ENCODE measurements at places on chromosomes 11 and 22.

DNA sequence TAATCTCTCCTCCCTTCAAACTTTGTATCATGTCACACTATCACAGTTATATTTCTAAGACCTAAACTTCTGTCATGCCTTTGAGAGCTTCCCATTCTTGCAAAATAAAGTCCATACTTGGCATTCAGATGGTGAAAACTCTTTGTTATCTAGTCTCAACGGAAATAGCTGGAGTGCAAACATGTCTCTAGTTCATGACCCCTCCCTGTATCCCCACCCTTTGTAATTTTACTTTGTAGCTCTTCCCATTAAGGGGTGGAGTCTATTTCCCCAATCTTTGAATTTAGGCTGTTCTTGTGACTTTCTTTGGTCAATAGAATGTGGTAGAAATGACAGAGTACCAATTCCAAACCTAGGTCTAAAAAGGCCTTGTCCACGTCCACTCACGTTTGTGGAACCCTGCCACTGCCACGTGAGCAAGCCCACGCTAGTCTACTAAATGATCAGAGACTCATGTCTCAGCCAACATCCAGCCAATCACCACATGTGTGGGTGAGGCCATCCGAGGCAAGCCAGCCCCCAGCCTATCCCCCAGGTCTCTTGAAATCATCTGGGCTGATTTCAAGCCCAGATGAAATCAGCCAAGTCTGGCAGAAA lies 23.4 kb downstream of the SLN start:
- no peak for DNase-seq

- DNase-seq: no peak
Observed at GRCh38 chr11:27673979-27674663, 26.1 kb downstream of the BDNF start.

GRCh38 chr11:61776561-61777075 lies 15.8 kb downstream of the TMEM258 start:
- no peak for DNase-seq

GRCh38 chr22:20803696-20804324 lies 29.9 kb downstream of the SERPIND1 start:
- DNase-seq: peak; percentile 21

GRCh38 chr22:27512283-27512761 lies 289.2 kb downstream of the MN1 start:
- peak; percentile 91 for DNase-seq

GRCh38 chr11:123303924-123304323 lies 108.9 kb upstream of the CLMP start:
- DNase-seq: no peak

- no peak for DNase-seq
Observed at GRCh38 chr11:80096736-80097135, 655.9 kb upstream of the TENM4 start.

DNA sequence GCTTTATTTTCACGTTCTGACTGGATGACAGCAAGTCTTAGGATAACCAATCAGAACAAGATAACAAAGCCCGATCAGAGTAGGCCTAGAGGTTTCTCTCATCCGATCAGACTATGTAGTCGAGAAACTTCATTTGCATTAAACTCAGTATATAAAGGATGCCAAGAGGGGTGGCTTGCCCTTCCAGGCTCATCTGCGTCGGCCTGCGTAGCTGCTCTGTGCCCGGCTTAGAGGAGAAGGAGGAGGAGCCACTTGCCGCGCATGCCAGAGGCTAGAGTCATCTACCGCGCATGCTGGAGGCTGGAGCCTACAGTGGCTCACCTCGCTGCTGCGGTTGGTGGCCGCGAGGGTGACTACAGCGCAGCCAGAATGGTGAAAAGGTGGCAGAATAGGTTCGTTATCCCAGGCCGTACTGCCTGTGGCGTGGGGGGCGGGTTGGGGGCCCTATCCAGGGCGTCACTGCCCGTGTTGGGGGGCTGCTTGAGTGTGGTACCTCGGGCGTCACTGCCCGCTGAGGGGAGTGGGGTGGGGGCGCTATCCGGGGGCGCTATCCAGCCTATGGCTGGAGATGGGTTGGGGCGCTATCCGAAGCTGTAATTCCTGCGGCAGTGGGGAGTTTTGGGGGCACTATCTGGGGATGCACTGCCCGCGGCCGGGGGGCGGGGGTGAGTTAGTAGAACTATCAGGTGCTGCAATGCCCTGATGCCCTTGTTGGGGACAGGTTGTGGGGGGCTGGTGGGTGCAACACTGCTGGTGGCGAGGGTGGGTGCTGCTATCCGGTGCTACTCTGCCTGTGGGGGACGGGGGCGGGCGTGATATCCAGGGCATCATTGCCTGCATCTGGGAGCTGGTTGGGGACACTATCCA lies at the start of gene RFPL2:
TSS of gene RFPL2 (minus strand) at position 218 of the 867 bp plus-strand sequence. CDS start 2,622 bp downstream, outside the sequence.
- DNase-seq: peak; percentile 52

DNA sequence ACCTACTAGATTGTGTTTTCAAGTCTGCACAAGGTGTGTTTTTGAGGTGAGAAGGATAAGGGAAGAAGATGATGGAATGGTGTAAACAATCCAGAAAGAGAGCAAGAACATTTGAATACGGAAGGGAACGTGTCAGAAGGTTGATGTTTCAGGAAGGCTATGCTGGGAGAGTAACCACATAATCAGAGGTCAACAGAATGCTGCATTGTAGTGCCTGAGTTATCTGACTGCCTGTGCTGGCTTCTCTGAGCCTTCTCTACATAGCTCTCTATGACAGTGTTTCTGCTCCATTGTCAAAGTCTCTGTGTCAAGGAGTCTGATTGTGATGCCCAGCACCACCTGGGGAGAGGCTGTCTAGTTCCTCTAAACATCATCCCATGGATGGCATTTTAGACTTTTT lies 74.1 kb downstream of the CYB5R2 start:
- DNase-seq: no peak

DNA sequence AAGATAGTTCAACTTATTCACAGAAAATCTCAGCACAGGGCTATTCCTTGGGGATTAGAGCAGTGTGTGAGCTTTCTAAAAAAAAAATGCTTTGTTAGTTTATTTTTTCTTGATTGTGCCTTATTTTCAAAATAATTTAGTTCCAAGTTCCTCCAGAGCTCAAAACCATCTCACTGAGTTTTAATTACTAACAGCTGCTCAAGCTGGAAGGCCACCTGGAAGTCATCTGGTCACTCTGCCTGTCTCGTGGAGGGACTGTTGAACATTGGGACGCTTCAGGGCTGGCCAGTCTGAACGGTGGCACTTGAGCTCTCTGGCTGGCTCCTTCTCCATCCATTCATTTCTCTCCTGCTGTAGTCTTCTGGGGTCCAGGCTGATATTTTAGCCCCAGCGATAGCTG lies 4.0 kb downstream of the OR51E1 start:
- no peak for DNase-seq

- peak; percentile 75 for DNase-seq
Observed at GRCh38 chr11:74138572-74138971, 32.2 kb downstream of the C2CD3 start.

GRCh38 chr11:113242767-113243397 lies 71.5 kb upstream of the TTC12 start:
- peak; percentile 57 for DNase-seq

DNA sequence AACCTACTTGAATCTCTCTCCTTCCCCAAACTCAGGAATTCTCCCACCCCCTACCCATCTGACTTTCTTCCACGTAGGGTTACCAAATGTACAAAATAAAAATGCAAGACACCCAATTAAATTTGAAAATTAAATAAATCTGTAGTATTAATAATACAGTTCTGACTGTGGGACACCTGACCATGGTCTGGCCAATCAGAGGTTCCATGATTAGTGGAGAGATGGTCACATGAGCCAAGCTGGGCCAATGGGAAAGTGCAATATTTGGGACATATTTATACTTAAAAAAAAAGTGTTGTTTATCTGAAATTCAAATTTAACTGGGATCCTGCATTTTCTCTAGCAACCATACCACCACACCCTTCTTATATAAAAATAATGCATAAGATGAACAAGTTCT lies 29.8 kb upstream of the ASPHD2 start:
- DNase-seq: no peak

- no peak for DNase-seq
Observed at GRCh38 chr22:27378311-27378800, 423.2 kb downstream of the MN1 start.

- DNase-seq: no peak
Observed at GRCh38 chr22:23655891-23656475, 23.9 kb upstream of the DRICH1 start.

DNA sequence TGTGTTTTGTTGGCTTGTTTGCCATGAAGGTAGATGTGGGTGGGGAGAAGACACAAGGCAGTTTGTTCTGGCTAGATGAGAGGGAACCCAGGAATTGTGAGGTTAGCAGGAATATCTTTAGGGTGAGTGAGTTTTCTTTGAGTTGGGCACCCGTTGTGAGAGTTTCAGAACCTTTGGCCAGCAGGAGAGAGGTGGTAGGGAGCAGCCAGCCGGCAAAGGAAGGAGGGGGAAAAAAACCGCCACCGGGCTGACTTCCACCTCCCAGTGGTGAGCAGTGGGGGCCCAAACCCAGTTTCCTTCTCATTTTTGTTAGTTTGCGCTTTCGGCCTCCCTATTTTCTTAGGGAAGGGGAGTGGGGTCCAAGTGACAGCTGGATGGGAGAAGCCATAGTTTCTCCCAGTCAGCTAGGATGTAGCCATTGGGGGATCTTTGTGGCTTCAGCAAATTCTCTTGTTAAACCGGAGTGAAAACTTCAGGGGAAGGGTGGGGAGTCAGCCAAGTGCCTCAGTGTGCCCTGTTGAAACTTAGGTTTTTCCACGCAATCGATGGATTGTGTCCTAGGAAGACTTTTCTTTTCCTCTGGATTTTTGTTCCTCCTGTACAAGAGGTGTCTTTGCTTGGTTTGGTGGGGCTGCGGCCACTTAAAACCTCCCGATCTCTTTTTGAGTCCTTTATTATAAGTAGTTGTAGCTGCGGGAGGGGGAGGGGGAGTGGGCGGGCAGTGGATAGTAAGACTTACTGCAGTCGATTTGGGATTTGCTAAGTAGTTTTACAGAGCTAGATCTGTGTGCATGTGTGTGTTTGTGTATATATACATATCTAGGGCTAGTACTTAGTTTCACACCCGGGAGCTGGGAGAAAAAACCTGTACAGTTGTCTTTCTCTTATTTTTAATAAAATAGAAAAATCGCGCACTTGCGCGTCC lies 1.1 kb upstream of the GCAT start:
- no peak for DNase-seq

- DNase-seq: no peak
Observed at GRCh38 chr11:19168090-19168489, 33.7 kb downstream of the CSRP3 start.

DNA sequence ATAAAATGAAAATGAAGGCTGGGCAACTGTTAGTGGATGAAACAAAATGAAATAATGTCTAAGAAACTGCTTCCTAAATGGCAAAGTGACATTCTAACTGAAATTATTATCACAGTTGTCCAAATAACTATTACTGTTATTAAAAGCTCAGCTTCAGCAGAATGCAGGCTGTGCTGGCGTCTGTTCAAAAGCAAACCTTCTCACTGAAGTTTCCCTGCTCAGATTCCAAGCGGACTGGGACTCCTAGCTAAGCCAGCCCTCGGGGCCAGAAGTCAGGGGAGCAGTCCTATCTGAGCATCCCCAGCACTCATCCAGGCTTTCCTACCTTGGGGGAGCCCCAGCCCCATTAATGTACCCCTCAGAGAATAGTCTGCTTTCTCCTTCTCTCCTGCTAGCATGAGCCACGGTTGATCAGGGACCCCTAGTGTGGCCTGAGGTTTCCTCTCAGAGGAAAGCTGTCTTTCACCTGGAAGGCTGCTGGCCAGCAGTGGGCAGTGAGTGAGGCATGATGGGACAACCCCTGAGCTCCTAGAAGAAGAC lies 1167.3 kb downstream of the TBC1D22A start:
- no peak for DNase-seq

GRCh38 chr11:64649291-64649697 lies 58.3 kb downstream of the SLC22A12 start:
- DNase-seq: peak; percentile 36

- no peak for DNase-seq
Observed at GRCh38 chr22:18070556-18071306, 7.1 kb upstream of the PEX26 start.

DNA sequence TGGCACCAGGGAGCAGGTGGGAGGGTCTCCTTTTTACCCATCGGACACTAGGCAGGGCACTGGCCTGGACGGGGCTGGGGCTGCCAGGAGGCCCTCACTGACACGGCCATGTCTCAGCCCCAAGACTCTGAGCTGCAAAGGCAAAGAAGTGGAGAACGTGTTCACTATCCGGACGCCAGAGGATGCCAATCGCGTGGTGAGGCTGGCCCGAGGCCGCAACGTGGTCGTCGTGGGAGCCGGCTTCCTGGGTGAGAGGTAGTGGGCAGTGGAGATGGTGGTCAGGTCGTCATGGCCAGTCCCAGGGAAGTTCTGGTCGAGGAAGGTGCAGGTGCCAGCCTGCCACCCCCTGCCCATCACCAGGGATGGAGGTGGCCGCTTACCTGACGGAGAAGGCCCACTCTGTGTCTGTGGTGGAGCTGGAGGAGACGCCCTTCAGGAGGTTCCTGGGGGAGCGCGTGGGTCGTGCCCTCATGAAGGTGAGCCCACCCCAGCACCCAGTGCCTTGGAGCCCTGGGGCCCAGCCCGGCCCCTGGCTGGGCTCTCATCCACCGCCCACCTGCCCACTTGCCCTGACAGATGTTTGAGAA lies 5.7 kb upstream of the LZTR1 start:
- DNase-seq: no peak

GRCh38 chr22:27377501-27378295 lies 423.9 kb downstream of the MN1 start:
- DNase-seq: no peak

DNA sequence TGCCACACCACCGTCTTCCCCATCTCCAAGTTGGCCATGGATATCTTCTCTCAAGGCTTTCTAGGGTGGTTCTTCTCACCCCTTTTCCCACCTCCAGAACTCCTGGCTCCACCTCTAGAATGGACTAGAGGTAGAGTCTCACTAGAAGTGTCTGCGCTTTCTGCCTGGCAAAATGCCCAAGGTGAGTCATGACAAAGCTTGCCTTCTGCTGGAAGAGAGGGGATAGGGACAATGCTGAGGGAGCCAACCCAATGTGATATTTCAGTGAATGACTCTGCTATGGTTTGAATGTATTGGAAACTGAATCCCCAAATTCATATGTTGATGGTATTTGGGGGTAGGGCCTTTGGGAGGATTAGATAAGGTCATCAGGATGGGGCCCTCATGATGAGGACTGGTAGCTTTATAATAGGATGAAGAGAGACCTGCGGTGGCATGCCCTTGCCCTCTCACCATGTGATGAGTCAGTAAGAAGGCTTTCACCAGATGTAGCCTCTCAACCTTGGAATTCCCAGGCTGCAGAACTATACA lies 4.1 kb upstream of the CD82 start:
- no peak for DNase-seq

GRCh38 chr11:119193001-119193400 lies 7.7 kb downstream of the NHERF4 start:
- DNase-seq: no peak

- DNase-seq: no peak
Observed at GRCh38 chr11:37786214-37786755, 1188.2 kb upstream of the RAG2 start.

All from muscle of arm (tissue), 14 donors.